Adrenal gland (tissue), 19 donors: ENCODE measurements at places on chromosomes 4 and X.

GRCh38 chr4:1381944-1382541 lies 24.2 kb downstream of the NKX1-1 start:
- H3K27ac ChIP-seq = no peak overlapping the region
- H3K36me3 ChIP-seq = no peaks in the 10 kb centered on the region

- no peaks in the 10 kb centered on the region for H3K4me1 ChIP-seq
- H3K27me3 ChIP-seq = peaks cover 12% of the 10 kb centered on the region
- no peaks in the 10 kb centered on the region for H3K36me3 ChIP-seq
- DNase-seq = no peak
These were observed 85.8 kb upstream of the RPS6KA3 start for GRCh38 chrX:20352504-20352903.

DNA sequence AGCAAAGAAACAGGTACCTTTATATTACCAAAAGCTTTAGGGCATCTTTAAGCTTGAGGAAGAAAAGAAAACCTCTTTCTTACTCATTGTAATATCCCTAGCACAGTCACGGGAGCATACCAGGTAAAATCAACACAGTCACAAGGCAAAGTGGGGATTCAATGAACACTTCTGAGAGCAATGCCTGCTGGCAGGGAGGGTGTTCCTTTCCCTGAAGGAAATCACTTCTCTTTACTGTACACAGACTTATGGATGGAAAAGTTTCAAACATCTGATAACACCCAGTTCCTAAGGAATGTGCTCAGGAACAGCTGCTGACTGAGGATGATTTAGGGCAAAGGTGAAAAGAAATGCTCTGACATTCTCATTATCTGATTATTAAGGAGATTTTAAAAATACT lies 94.8 kb downstream of the MAML3 start:
- H3K27me3 ChIP-seq = no peaks in the 10 kb centered on the region
- no peaks in the 10 kb centered on the region for H3K36me3 ChIP-seq
- H3K4me3 ChIP-seq = no peak overlapping the region

- DNase-seq = no peak
- H3K4me3 ChIP-seq = no peak overlapping the region
- H3K36me3 ChIP-seq = no peaks in the 10 kb centered on the region
- no peak overlapping the region for H3K27ac ChIP-seq
- H3K4me1 ChIP-seq = peaks cover 64% of the 10 kb centered on the region
These were observed 94.4 kb downstream of the ARHGAP10 start for GRCh38 chr4:147826288-147826646.

GRCh38 chr4:112327965-112328733 lies 31.0 kb downstream of the ALPK1 start:
- H3K27ac ChIP-seq = no peak overlapping the region
- H3K36me3 ChIP-seq = peaks cover 11% of the 10 kb centered on the region
- H3K27me3 ChIP-seq = no peaks in the 10 kb centered on the region
- DNase-seq = no peak
- no peak overlapping the region for H3K4me3 ChIP-seq

DNA sequence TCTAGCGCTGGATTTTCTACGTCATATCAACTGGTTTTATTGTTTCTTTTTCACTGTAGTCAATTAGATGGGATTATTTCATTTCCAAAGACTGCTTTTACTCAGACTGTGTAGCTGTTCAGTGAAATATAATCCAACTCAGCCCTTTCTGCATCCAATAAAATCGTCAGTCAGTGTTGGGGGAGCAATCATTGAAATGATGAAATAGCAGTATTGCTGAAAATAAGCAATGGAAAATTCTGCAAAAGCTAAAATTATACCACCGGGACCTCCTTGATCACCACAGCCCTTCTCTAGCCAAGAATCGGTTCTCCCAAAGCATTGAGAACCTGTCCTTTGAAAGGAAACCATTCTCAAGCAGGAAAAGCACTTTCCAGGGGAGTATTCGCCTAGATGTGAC lies 243.1 kb upstream of the TENM3 start:
- no peaks in the 10 kb centered on the region for H3K4me1 ChIP-seq
- H3K27me3 ChIP-seq = no peaks in the 10 kb centered on the region
- H3K27ac ChIP-seq = no peak overlapping the region

- no peaks in the 10 kb centered on the region for H3K4me1 ChIP-seq
- no peak overlapping the region for H3K4me3 ChIP-seq
- H3K27me3 ChIP-seq = peaks cover 44% of the 10 kb centered on the region
- DNase-seq = no peak
These were observed 27.9 kb upstream of the KIAA1210 start for GRCh38 chrX:119155416-119156035.

DNA sequence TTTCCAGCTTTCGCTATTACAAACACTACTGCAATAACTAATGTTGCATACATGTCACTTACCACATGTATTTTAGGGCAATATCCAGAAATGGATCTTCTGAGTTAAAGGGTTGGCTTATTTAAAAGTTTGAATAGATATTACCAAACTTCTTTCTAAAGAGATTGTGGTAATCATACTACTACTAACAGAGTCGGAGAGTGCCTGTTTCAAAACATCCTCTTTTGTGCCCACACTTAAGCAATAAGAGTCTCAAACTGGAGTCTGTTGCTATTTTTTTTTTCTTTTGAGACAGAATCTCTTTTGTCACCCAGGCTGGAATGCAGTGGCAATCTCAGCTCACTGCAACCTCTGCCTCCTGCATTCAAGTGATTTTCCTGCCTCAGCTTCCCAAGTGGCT lies 35.8 kb downstream of the FGFBP1 start:
- DNase-seq = no peak
- H3K27ac ChIP-seq = no peak overlapping the region
- peaks cover 3% of the 10 kb centered on the region for H3K4me1 ChIP-seq
- peaks cover 11% of the 10 kb centered on the region for H3K27me3 ChIP-seq
- H3K4me3 ChIP-seq = no peak overlapping the region

DNA sequence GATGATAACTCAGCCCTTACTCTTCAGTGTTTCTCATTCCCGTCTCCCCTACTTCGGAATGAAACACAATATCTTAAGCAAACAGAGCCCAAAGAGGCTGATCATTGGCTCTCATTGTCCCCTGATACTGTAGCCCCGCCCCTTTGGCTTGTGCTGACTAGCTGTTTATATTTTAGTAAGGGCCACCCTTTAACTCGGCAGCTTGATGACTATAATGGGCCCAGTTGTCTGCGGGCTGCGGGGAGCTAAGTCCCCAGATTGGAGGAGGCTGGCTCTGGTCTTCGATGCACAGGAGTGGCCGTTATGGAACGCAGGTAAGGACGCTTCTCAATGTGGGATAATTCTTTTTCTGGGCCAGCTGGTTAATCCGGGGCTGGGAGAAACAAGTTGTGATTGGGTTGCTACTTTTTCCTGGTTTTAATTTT lies at the start of gene TRIM2:
Gene TRIM2 (plus strand): TSS at position 197 of the 425 bp plus-strand sequence. CDS start 88 bp downstream, at position 285.
- H3K27ac ChIP-seq = no peak within 1 kb of the TSS
- no peaks in the 10 kb centered on the region for H3K4me1 ChIP-seq
- peak within 1 kb of the TSS; percentile 25 for H3K4me3 ChIP-seq
- peak; percentile 76 for DNase-seq
- H3K27me3 ChIP-seq = no peaks in the 10 kb centered on the region

GRCh38 chrX:151938172-151938571 lies 25.5 kb downstream of the MAGEA4 start:
- no peak for DNase-seq
- H3K4me1 ChIP-seq = no peaks in the 10 kb centered on the region
- H3K27me3 ChIP-seq = no peaks in the 10 kb centered on the region
- H3K27ac ChIP-seq = no peak overlapping the region
- no peaks in the 10 kb centered on the region for H3K36me3 ChIP-seq

DNA sequence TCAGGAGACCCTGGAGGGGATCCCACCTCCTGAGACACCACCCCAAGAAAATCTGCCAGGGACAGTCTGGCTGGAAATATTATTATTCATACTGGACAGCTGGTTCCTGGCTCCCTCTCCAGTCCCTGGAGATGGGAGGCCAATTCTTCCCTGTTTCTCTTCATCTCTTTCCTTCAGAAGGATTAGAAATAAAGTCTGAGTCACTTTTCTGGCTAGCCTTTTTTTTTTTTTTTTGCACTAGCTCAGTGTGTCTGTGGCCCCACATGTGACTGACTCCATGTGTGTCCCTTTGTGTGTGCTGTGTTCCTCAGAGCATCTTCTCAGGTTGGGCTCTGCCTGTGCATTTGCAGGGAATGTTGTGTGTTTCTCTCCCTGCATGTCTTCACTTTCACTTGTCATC lies 1.8 kb upstream of the FRMPD3 start:
- H3K36me3 ChIP-seq = no peaks in the 10 kb centered on the region
- H3K27ac ChIP-seq = no peak overlapping the region
- H3K4me3 ChIP-seq = no peak overlapping the region
- no peaks in the 10 kb centered on the region for H3K4me1 ChIP-seq
- no peak for DNase-seq
- peaks cover 62% of the 10 kb centered on the region for H3K27me3 ChIP-seq

DNA sequence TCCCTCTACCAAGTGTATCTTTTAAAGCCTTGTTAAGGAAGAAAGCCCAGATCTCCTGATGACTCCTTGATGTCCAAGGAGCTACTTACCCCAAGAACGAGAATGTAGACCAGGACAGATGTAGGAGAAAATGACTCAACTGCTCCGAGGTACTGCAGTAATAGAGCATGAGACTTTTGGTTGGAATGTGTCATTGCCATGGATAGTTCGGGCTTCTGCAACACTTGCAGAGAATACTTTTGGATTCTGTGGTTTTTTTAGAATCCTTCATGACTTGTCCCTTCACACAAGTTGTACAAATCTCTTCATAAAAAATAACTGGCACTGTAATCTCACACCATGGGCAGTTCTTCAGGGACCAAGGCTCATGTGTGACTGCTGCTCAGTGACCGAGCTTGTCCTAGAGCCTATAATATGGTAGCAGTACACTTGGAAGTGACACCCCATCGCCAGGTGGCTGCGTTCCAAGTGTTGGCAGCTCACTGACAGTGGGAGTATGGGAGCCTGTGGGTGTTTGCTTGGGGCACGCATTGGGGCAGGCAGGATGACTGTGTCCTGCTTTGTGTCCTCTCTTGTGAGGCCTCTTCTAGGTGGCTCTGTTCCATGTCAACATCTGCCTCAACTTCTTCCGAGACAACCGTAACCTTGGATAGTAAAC lies 87.9 kb upstream of the WDR1 start:
- H3K4me1 ChIP-seq = no peaks in the 10 kb centered on the region
- H3K36me3 ChIP-seq = no peaks in the 10 kb centered on the region
- DNase-seq = no peak

DNA sequence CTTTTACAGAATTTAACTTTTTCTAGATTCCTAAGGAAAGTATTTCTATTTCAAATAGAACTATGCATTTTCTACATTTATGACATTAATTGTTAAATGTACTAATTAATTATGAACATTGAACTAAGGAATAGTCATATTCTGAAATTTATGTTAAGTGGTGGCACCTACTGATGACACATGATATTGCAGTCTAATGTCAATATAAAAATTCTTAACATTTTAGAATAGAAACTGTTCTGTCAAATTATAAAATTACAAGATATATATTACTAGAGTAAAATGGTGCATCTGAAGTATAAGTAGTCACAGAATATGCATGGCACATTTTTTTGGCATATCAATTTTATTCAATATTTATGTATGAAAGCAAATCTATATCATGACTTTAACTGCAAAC lies 40.2 kb upstream of the NDNF start:
- H3K27ac ChIP-seq = no peak overlapping the region
- no peaks in the 10 kb centered on the region for H3K36me3 ChIP-seq

DNA sequence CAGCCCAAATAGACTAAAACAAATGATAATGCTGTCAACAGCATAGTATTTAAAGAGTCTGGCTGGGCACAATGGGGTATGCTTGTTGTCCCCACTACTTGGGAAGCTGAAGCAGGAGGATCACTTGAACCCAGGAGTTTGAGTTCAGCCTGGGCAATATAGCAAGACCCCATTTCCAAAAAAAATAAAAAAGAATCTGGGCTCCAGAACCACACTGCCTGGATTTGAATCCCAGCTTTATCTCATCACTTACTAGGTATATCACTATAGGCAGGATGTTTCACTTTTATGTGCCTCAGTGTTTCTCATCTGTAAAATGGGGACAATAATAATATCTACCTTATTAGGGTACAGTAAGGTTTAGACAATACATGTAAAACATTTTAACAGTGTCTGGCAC lies 5.3 kb upstream of the G3BP2 start:
- no peak for DNase-seq
- H3K4me1 ChIP-seq = peaks cover 7% of the 10 kb centered on the region
- no peak overlapping the region for H3K27ac ChIP-seq
- H3K27me3 ChIP-seq = no peaks in the 10 kb centered on the region
- H3K36me3 ChIP-seq = no peaks in the 10 kb centered on the region
- H3K4me3 ChIP-seq = no peak overlapping the region

GRCh38 chr4:42458657-42459056 lies 61.4 kb downstream of the SHISA3 start:
- no peak overlapping the region for H3K4me3 ChIP-seq
- H3K27me3 ChIP-seq = no peaks in the 10 kb centered on the region
- H3K4me1 ChIP-seq = no peaks in the 10 kb centered on the region
- DNase-seq = no peak

- peaks cover 8% of the 10 kb centered on the region for H3K4me1 ChIP-seq
- no peak for DNase-seq
- no peaks in the 10 kb centered on the region for H3K36me3 ChIP-seq
- no peaks in the 10 kb centered on the region for H3K27me3 ChIP-seq
These were observed 32.0 kb downstream of the ELF2 start for GRCh38 chr4:139144911-139145551.

DNA sequence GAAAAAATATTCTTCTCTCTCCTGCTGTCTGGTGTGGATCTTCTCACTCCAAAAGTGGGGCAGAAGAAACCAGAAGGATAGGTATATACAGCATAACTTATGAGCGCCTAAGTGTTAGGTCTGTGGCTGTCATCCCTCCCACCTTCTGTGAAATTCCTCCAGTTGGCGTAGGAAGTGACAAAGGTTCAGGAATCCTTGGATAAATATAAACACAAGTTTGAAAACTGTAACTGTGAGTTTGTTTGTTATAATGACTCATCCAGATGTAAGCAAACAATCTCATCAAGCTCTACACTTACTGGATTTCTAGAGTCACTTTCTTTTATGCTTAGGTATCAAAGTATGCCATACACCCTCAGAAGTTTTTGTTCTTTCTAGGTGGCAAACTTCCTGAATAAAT lies 405.2 kb downstream of the FAT4 start:
- H3K27ac ChIP-seq = no peak overlapping the region
- no peaks in the 10 kb centered on the region for H3K4me1 ChIP-seq
- no peaks in the 10 kb centered on the region for H3K27me3 ChIP-seq
- no peak for DNase-seq
- no peak overlapping the region for H3K4me3 ChIP-seq

- no peaks in the 10 kb centered on the region for H3K4me1 ChIP-seq
- DNase-seq = no peak
- no peaks in the 10 kb centered on the region for H3K27me3 ChIP-seq
- H3K4me3 ChIP-seq = no peak overlapping the region
- H3K27ac ChIP-seq = no peak overlapping the region
These were observed 715.4 kb upstream of the HS3ST1 start for GRCh38 chr4:12144051-12144450.

DNA sequence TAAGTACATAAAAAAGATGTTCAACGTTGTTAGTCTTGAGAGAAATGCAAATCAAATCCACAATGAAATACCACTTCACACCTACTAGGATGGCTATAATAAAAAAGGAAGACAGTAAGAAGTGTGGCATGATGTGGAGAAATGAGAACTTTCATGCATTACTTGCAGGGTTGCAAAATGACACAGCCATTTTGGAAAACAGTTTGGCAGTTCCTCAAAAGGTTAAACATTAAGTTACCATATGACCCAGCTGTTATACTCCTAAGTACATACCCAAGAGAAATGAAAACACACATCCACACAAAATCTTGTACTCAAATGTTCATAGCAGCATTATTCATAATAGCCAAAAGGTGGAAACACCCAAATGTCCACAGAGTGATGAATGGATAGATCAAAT lies 25.8 kb upstream of the LIMCH1 start:
- no peaks in the 10 kb centered on the region for H3K27me3 ChIP-seq
- no peak overlapping the region for H3K27ac ChIP-seq
- H3K36me3 ChIP-seq = no peaks in the 10 kb centered on the region
- no peak for DNase-seq
- H3K4me3 ChIP-seq = no peak overlapping the region
